Activated CD8-positive, alpha-beta T cell treated with anti-CD3 and anti-CD28 coated beads for 36 hours (primary cell): ENCODE measurements at places on chromosomes 11 and 22.
A peak's percentile ranks its signal among the peaks of the same experiment; 100 is the strongest.

- DNase-seq: peak; percentile 14
Observed at GRCh38 chr11:33040862-33041453, 1.6 kb downstream of the TCP11L1 start.

- DNase-seq: no peak
Observed at GRCh38 chr11:19474954-19475721, 234.4 kb upstream of the E2F8 start.

GRCh38 chr22:44407987-44408828 lies 89.8 kb downstream of the RTL6 start:
- DNase-seq: no peak

DNA sequence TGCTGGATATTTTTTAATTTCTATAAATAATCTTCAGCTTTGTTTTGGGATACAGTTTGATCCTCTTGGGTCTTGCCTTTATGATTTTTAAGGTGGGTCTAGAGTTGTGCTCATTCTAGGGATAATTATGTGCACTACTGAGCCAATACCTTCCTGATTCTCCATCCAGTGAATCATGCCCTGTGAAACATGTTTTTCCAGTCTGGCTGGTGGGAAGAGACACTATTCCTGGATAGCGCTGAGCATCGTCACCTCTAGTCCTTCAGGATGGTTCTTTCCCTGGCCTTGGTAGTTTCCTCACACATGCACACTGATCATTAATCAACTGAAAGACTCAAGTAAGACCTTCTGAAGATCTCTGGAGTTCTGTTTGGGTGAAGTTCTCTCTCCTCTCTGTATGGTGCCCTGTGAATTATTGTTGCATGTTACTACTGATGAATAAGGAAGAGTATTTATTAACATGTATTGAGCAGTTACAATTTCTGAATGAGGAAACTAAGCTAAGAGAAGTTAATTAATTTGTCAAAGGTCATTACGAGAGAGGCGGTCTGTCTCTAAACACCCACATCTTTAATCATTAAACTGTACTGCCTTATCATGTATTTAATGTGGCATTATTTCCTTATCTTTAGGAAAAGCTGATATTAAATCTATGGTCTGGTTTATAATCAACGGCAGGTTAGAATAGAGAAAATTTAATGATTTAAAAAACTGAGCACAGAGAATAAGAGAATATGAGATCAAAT lies 39.1 kb upstream of the LIPT2 start:
- DNase-seq: no peak

- DNase-seq: peak; percentile 37
Observed at GRCh38 chr11:73249304-73249703, 22.8 kb upstream of the P2RY6 start.

DNA sequence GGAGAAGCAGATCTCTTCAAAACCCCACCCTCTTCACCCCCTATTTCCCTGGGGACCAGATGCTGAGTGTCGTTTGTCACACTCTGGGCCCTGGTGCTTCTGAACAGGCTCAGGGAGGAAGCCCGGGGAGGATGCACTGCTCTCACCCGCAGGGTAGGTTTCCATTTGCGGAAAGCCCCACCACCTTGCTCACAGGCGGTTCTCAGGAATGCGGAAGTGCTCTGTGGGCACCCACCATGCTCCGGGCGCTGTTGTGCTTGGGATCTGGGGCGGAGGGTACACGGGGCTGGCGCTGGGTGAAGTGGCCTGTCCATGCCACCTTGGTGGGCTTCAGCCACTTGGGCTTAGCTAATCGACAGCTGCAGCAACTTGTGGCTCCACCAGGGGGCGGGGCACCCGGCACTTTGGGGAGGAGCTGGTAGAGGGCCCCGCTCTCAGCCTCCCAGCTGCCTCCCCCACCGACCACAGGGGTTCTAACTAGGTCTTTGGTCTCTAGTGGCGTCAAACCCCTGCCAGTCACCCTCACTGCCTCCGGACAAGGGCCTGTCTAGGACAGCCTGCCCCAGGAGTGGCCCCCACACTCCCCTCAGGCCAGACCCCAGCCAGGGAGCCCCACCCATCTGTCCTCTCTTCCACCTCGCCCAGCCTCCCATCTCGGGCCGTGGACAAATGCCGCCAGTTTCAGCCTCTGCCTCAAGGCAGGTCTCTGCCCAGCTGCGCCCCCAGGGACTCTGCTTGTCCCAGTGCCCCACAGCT lies 7.4 kb downstream of the NDUFV1 start:
- peak; percentile 93 for DNase-seq
